Activated CD4-positive, alpha-beta T cell treated with anti-CD3 and anti-CD28 coated beads, Interleukin-2, amount 50 U/mL, for 24 hours (primary cell): ENCODE measurements at places on chromosomes 3 and 15.

DNA sequence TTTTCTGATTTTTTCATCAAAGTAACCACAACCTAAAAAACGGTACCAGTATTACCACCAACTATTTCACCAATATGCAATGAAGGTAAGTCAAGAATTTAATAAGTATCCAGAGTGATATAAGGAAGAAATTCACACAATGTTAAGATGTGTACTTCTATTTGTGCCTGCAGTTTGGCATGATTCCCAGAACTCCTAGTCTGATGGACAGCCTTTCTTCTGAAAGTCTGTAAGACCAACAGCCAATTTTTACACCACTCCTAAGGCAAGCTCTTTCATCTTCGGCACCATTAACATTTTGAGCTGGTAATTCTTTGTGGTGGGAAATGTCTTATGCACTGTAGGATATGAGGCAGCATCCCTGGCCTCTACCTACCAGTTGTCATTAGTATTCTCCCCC, 108.3 kb downstream of the VPS13C start:
- DNase-seq = no peak

DNA sequence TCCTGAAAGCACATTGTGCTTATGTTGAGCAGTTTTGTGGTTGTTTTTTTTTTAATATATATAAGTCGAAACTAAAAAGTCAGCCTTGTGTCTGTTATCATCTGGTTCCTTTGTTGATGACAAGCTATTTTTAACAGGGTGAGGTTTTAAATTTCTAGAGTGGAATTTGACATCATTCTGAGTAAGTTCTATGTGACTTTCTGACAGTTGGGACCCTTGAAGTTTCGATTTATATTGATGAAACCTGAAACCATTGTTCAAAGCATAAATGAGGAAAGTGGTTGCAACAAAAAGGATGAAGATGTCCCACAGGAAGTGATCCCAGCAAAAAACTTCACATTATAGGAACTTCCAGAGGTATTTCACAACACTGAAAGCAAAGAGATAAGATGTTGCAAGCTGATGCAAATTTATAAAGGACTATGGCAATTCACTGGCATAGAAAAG, 94.0 kb downstream of the CYP19A1 start:
- DNase-seq = no peak

- no peak for DNase-seq
Measured at GRCh38 chr3:160140756-160141155, 84.5 kb upstream of the C3orf80 start.

DNA sequence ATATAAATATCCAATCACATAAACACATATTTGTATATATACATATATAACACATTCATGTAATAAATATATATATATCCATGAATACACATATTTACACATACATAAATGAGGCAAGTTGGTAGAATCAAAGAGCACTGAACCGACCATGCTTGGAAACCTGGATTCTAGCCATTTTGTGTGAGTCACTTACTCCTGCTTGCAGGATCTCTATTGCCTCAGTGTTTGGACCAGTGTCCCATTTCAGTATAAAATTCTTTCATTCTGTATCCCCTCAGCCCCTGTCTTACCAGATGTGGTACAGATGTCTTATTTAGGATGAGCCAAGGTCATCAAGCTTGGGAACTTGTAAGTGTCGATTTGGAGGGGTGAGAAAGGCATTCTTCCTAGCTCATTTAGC, 391.4 kb upstream of the FRG2C start:
- DNase-seq = no peak

GRCh38 chr15:48283396-48284145, 47.7 kb upstream of the DUT start:
- DNase-seq = no peak
